ENCODE measurements at places on chromosomes 7 and 10. TPM values are rescaled to one million over a fixed set of nuclear protein-coding genes. Genes with fewer than 3 reads are reported as not detected.

PRLHR gene
- not detected for total RNA-seq

FGFBP3 gene
- total RNA-seq = 1.5 TPM

DNA sequence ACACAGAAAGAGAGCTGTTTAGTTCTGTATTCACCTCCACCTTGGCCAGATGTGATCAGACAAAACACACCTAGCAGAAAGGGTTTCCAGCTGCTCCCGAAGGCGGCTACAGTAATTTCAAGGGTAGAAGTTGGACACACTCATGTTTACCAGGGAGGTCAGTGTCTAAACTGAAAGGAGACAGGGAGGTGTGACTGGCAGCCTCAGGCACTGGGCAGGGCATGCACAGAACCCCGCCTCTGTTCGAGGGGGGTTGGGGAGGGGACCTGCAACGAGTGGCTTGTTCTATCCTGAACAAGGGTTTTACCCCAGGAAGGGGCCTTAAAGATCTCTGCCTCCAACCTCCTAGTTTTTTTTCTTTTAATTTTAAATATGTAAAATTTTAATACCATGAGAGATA, 49.6 kb downstream of the BPGM start:
- no peak for DNase-seq

- DNase-seq = no peak
Observed at GRCh38 chr7:44736896-44737295, 11.8 kb upstream of the ZMIZ2 start.

- DNase-seq = no peak
Observed at GRCh38 chr10:126350216-126350992, 37.9 kb downstream of the ADAM12 start.
